ENCODE measurements at places on chromosomes 2 and 18.

DNA sequence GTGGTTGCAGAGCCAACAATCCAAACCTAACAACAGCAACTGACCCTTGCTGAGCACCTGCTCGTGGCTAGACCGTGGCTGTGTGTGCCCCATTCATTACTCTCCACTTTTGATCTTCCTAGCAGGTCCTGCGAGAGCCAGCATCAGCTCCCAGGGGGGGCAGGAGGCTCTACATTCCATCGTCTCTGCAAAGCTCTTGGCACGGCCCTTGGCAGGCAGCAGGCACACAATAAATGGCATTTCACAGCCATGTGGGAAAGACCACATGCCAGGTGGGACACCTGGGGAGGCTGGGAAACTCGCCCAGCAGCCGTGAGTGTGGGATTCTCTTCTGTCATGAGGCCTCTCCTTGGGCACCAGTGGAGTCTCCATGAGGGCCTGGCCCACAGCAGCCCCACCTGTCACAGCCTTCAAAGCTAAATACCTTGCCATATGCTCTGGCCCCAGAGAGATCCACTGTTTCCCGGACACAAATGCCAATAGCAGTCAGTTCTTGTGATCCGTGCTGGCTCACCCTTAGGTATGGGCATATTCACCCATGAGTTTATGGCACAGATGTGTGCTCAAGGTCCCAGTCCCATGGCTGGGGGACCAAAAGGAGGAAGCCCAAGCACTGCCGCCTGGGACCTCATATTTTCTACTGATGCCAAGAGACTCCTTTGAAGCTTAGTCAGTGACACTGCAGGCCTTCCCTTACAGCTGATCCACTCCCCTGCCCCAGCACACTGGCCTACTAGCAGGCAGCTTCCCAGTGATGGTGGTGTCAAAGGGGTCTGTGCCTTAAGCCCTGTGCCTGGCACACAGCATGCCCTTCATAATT, 6.8 kb upstream of the TEX51 start:
- no peak for DNase-seq

- peak; percentile 10 for DNase-seq
Measured at GRCh38 chr2:213237251-213237650, 47.0 kb upstream of the SPAG16 start.

- no peak for DNase-seq
Measured at GRCh38 chr2:109523536-109524361, 90.0 kb downstream of the SEPTIN10 start.

DNA sequence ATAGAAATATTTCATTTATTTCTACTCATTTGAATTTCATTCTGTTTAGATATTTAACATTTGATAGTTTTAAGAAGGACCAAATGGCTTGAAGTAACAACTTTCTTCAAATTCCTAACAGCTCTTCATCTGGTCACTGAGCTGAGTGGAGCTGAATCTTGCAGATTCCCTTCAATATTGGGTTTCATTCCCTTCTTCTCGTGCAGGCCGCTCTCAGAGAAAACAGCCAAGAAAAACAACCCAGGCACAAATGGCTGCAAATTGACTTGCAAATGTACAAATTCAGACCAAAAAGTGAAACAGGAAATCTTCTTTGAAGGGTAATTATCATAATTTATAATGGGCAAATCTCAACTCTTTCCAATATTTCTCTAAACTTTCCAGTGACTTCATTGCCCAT, 30.3 kb upstream of the GCG start:
- DNase-seq = no peak

GRCh38 chr2:129748250-129748649, 231.2 kb upstream of the RAB6C start:
- DNase-seq = no peak

- DNase-seq = no peak
Measured at GRCh38 chr2:10993001-10993481, 81.3 kb downstream of the KCNF1 start.

GRCh38 chr18:52452427-52452826, 112.4 kb downstream of the DCC start:
- DNase-seq = no peak

DNA sequence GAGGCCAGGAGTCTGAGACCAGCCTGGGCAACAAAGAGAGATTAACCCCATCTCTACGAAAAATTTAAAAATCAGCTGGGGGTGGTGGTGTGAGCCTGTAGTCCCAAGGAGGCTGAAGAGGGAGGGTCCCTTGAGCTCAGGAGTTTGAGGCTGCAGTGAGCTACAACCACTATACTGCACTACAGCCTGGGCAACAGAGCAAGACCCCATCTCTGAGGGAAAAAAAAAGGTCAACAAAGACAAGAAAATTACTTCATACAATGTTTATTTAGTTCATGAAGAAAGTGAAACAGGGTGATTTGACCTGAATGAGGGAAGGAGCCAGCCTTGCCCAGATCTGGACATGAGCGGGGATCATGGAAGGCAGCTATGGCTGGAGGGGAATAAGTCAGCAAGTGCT, 59.1 kb downstream of the TMEM163 start:
- no peak for DNase-seq

DNA sequence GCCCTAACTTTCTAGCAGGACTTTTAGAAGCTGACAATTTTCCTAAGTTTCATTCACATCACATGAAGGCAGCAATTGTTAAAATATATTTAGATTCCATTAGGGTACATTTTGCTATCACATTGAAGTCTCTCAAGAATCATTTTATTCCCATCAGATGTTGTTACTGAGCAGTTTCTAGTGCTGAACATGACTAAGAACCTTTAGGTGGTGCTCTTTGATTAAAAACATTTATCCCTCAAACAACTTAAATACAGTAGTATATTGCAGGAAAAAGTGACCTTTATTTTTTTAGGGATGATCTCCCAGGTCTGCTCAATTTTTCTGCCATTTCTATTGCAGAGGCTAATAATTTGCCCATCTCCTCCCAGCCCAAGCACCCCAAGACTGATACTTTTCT, 22.9 kb upstream of the NARS1 start:
- DNase-seq = no peak

GRCh38 chr18:31105733-31106132, 3.5 kb upstream of the DSC2 start:
- DNase-seq = no peak

GRCh38 chr2:145095641-145096435, 575.9 kb upstream of the ZEB2 start:
- DNase-seq = peak; percentile 88

GRCh38 chr2:78439122-78439521, 586.4 kb upstream of the REG3G start:
- DNase-seq = no peak

DNA sequence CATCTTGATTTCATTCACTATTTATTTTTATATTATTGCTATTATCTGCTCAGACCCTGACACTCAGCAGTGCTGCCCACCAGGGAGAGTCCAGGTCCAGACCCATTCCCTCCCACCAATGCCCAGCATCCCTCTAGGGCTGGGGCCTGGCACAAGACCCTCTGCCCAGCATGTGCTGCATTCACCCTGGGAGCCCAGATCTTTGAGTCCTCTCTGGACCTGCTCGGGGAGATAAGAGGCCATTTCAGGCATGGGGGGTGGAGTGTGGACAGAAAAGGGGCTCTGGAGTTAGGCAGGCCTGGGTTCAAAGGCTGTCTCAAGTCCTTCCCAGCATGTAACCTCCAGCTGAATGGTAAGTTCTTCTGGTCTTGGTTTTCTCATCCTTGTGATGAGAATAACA, 209.6 kb downstream of the CYP26B1 start:
- no peak for DNase-seq

- DNase-seq = no peak
Measured at GRCh38 chr2:38692636-38693318, 26.9 kb downstream of the GALM start.

DNA sequence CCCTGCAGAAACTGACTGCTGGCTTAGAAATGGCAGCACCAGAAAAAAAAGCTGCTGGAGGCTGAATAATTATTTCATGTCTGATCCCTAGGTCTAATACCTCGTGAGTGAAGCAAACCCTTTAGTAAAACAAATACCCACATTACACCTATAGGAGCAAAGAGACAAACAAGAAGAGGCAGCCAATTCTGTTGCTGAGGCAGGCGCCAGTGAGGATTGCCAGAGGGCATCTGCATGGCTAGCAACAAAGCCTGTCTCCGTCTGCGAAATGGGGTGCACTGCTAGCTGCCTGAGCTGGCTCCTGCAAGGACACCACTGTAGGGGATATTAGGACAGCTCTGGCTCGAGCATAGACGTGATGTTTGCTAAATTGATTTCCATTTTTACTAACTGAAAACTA, 509.7 kb downstream of the TDRD15 start:
- no peak for DNase-seq

- no peak for DNase-seq
Measured at GRCh38 chr2:105517814-105518705, 119.2 kb upstream of the FHL2 start.

- DNase-seq = peak; percentile 22
Measured at GRCh38 chr2:27212626-27213471, 781 bp upstream of the SLC5A6 start.

- no peak for DNase-seq
Measured at GRCh38 chr2:173797586-173798263, 167.4 kb downstream of the SP3 start.

- no peak for DNase-seq
Measured at GRCh38 chr2:233434666-233435330, 80.5 kb downstream of the DGKD start.

DNA sequence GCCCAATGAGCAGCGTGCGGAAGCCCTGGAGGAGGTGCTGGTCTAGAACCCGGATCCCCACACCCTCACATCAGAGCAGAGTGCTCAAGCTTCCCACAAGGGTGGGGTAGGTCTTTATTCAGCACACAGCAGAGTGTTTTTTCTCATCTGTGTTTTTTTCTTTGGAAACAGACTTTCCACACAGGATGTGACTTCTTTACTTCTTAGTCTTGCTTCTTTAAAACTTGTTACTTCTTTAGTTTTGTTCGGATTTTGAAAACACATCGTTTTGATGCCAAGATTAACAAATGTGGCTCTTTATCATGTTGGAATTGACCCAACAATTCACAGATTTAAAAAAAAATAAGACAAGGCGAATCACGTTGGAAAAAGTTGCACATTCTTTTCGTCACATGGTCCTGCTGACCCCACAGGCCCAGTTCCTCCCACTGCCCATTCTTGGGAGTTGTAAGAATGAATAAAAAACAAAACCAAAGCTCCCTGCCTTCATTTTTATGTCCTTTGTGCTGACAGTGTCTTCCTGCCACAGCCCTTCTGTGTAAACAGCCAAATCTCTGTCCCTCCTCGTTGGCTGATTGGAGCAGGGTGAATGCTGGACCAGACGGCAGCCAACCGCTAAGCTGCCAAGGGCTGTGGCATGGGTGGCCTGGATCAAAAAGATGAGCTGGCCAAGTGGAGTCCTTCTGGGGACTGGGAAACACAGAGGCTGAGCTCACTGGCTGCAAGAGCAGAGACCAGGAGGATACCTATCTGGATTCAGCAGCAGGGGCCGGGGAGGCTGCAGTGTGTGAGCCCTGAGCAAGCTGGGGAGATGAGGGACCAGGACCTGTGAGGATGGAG, 81.6 kb downstream of the TWIST2 start:
- no peak for DNase-seq

DNA sequence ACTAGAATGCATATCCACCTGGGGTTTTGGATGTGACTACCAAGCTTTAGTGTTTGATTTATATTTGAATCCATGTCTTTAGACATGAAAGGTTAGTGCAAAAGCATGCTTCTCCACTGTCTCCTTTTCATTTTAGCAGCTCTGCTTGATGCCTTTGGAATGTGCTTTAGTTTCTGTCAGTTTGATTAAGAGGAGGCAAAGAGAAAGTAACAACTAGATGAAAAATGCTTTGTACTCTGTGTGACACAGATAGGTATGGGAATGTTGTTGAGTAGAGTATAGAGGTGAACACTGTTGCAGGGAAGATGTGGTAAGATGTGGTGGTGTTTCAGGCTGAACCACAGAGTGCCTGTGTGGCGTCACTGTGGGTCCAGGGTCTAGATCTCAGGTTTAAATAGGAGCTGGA, 19.8 kb downstream of the PIK3C3 start:
- DNase-seq = no peak

DNA sequence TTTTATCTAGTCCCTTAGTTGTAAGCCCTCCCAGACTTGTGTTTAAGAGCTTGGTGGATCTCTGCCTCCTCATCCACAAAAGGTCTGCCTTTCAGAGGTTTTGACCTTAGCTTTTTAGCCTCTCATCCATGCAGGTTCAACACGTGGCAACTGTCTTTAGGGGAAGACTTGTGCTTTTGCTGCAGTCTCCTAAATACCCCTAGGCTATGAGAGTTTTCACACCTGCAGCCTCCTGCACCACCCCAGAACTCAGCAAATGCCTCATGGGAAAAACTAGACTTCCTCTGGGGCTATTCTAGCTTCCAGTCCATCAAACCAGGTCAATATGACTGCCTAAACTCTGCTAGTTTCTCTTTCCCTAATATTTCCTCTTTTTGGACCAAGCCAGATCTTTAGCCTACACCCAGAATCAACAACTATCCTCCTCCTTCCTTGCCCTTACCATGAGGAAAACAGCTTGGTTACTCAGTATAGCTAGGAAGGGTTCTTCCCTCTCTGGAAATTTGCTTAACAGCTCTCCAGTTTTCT, 132.3 kb upstream of the RIOK3 start:
- DNase-seq = no peak

GRCh38 chr2:135212757-135213156, 160.7 kb downstream of the RAB3GAP1 start:
- DNase-seq = no peak

- no peak for DNase-seq
Measured at GRCh38 chr18:32026491-32027086, 8.0 kb downstream of the RNF125 start.

- no peak for DNase-seq
Measured at GRCh38 chr2:111127351-111127750, 6.6 kb downstream of the BCL2L11 start.

- no peak for DNase-seq
Measured at GRCh38 chr2:45083175-45083574, 73.9 kb upstream of the SIX2 start.
